ENCODE measurements at places on chromosomes 7 and 10.

GRCh38 chr10:14592566-14592965 is 182.1 kb downstream of the FAM107B start:
- DNase-seq, result no peak

GRCh38 chr10:87842220-87842641 is 21.1 kb downstream of the KLLN start:
- no peak for DNase-seq

- peak; percentile 72 for DNase-seq
Observed at GRCh38 chr10:79322616-79323543, 24.4 kb upstream of the PPIF start.

DNA sequence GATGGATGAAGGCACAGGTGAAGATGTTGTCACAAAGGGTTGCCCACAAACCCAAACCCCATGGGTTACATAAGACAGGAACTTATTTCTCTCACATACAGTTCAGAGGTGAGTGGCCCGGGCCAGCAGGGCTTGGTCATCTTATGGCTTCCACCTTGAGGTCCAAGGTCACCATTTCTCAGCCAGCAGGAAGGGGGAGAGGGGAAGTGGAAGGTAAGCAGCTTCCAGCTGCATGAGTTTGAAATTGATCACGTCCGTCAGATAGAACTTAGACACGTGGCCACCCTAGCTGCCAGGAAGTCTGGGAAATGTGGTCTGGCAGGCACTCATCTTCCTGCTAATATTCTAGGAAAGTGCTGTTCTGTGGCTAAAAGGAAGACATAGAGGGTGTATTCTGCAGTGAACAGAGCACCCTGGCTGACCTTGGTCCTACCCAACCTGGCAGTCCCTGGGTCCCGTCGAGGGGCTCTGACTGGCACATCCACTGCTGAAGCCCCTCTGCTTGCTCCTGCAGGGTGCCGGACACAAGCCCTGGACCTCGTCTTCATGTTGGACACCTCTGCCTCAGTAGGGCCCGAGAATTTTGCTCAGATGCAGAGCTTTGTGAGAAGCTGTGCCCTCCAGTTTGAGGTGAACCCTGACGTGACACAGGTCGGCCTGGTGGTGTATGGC is 49.5 kb downstream of the VWA2 start:
- no peak for DNase-seq

- no peak for DNase-seq
Observed at GRCh38 chr7:83629117-83629880, 19.6 kb downstream of the SEMA3E start.

GRCh38 chr10:52313933-52314821 is at the start of gene DKK1:
Gene DKK1, plus strand, starts transcription at chr10:52314281. Its CDS starts 154 bp downstream, at chr10:52314435.
- no peak for DNase-seq

- no peak for DNase-seq
Observed at GRCh38 chr7:96663871-96664445, 45.7 kb downstream of the SEM1 start.

GRCh38 chr7:25259487-25260243 is 31.4 kb upstream of the NPVF start:
- peak; percentile 62 for DNase-seq

DNA sequence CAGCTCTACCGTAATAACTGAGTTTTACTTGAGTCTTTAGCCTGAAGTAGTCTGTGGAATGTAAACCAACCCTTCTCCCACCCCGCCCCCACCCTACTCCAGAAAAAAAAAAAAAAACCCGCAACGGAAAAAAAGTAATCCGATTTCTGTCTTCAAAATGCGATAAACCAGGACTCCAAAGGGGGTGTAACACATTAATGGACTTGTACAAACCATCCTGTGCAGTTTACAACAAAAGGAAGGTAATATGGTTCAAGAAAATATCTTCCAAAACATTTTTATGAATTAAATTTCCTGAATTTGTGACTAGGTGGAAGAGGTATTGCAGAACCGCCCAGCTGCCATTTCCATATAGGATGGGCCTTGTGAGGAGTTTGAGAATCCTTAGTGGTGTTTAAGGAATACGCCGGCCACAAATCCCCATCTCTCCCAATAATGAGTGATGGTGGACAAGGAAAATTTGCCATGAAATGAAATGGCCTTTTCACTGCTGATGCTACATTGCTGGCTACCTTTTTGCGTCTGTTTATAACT is 10.6 kb downstream of the SKIDA1 start:
- no peak for DNase-seq

- no peak for DNase-seq
Observed at GRCh38 chr7:100513212-100513810, 25.7 kb upstream of the AGFG2 start.

Data from activated T-cell treated with anti-CD3 and anti-CD28 coated beads for 24 hours (primary cell).